ENCODE measurements at places on chromosomes 6 and 20.

GRCh38 chr6:45614488-45615285 lies 237.0 kb upstream of the SUPT3H start:
- no peak for DNase-seq

DNA sequence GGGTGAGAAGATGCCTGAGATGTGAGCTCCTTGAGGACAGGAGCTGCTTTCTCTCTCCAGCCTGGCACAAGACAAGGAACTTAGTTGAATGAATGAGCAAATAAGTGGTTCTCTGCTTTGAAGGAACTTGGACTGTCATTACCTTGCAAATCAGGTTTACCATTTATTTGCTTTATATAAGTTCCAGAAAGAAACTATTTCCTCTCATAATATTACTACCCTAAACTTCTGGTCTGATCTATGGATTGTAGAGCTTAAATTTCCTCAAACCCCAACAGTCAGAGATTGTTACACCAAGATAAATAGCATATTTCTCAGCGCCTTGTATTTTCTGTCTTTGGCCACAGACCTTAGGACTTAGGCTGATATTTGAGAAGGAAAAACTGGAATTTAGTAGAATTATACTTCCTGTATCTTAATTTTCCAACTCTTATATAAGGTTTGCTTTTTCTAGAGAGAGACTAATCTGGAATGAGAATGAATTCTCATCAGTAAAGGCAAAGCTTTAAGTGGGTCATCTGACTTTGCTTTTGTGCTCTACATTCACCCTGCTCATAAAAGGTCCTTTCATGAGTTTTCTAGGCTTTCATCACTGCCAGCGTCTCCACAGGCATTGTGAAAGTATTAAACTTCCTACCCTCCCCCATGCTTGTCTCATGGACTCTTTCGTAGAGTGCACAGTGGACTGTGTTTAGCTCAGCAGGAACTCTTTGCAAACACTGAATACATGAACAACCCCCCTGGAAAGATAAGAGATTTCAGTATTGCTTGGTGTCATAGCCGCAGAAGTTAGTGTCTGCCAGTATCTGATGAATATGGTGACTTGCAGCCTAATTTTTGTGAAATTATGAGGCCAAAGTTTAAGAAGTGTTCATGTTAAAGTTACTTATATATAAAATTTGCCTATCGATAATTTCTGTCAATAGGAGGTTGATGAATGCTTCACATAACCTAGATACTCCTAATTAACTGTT lies 74.0 kb downstream of the PTPRA start:
- DNase-seq: peak; percentile 86

DNA sequence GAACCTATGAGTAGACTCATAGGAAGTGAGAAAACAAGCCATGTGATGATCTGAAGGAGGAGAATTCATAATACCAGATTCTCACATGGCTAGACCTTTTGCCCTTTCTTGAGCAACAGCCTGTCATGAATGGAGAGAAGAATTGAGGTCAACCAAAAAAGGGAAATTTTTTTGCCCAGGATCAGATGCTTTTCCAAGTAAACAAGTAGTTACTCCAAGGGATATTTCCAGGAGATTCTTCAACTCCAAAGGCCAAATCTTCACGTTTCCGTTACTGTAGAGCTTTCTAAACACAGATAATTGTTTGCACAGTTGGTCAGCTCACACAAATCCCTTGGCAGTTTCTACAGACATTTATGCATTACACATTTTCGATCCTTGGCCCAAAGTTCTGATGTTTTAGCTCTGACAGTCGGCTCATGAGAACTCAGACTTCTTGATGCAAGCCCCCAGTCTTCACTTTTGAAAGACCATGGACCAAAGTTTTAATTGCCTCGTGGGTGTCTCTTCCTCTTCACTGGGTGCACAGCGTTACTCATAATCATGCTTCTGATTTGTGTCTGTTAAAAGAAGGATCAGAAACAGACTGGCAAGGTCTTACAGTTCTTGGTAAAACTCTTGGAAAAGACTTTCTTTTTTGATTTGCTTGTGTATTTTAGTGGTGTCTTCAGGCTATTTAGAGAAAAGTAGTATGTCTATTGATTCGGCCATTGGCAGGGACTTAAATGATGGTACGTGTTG lies 115.0 kb downstream of the TSHZ2 start:
- DNase-seq: no peak

DNA sequence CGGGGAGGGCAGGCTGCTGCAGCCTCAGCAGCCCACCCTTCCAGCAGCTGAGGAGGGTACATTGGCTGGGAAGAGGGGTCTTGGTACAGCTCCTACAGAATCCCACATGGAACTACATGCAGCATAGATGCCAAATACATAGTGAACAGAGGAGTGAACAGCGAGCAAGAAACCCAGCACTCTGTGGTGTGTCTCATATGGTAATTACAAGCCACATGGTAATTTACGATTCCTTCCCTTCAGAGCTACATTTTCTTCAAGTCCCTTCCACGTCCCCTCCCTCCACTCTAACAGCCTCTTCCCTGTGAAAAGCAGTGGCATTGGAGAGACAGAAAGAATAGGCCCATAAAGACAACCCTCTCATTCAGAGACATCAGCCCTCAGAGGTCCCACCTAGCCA lies 167.7 kb downstream of the SYNDIG1 start:
- DNase-seq: no peak

- DNase-seq: no peak
Observed at GRCh38 chr6:108610270-108610839, 49.6 kb downstream of the FOXO3 start.

DNA sequence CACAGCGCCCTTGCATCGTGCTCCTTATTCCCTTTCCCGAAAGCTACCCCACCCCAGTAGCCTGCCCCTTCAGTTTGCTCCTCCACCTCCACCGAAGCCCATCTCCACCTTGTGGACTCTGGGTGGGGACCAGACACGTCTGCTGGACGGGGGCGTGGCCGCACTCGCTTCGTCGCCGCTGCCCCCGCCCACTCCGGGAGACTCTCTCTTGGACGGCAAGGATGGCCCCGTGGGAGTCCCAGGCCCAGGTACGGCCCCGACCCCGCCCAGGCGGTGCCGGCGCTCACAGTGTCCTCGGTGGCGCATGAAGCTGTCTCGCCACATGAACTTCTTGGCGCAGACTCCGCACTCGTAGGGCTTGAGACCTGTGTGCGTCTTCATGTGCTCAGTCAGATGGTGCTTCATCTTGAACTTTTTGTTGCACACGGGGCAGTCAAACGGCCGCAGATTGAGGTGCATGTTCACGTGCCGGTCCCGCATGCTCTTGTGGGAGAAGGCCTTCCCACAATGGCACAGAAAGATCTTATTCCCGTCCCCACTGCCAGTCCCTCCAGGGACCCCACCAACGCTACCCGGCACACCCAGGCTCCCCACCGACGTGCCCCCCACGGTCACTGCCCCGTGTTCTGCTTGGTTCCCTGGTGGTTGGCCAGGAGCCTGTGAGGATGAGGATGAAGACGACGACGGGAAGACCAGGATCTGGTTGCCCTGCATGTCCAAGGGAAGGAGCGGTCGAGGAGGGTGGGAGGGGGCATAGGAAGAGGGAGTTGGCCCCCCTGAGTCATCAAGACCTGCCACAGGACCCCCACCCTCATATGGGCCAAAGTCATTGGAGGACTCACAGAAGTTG lies 1.3 kb upstream of the TAPBP start:
- no peak for DNase-seq

GRCh38 chr6:76677017-76677416 lies 604.6 kb upstream of the IMPG1 start:
- DNase-seq: no peak

DNA sequence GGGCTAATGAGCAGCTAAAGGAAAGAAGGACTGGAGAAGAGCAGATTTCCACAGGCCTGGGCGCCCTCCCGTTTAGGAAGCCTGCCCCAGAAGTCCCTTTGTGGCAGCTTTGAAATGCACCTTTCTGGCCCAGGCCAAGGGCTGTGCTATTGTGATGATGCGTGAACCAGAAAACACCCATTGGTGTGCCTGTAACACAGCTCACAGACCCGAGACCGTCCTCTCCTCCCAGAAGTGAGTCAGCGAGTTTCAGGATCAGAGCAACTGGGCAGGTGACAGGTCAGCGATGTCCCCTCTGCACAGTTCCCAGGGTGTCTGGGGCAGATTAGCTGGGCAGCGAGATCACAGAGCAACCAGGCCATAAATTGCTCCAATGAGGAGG lies 71.9 kb upstream of the SULF2 start:
- no peak for DNase-seq

- no peak for DNase-seq
Observed at GRCh38 chr6:39520916-39521315, 198.4 kb upstream of the KCNK16 start.

DNA sequence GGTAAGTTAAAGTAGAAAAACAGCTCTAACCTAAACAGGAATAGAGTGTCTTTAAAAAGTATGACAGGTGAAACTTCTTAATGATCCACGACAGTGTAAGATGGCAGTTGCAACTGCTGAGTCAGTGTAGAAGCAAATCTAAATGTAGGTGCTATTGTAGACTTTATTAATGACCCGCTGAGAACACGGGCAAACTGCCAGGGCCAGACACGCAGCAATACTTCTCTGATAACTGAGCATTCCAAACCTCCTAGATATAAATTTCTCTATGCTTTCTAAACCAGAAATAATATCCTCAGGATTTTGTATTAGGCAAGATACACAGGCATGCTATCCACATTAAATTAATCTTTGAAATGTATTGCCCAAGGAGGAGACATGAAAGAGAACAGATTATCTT lies 1076.4 kb downstream of the HACE1 start:
- DNase-seq: no peak

GRCh38 chr6:162344646-162345010 lies 382.9 kb downstream of the PRKN start:
- DNase-seq: no peak

DNA sequence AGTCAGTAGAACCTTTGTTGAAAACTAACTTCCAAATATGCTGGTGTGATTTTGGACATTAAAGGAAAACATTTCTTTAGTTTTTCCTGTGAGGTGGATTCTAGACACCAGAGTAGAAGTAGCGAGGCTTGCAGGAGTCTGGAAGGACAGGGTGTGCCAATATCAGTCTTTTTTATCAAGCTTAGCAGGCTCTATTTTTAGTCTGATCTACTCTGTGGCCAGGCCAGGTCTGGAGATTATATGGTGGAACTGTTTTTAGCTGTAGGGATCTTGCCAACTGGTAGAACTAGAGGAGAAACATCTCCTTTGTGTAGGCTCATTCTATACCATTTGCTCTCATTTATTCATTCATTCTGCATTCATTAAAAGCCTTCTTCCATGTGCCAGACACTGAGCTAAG lies 42.7 kb downstream of the LRP11 start:
- DNase-seq: no peak

DNA sequence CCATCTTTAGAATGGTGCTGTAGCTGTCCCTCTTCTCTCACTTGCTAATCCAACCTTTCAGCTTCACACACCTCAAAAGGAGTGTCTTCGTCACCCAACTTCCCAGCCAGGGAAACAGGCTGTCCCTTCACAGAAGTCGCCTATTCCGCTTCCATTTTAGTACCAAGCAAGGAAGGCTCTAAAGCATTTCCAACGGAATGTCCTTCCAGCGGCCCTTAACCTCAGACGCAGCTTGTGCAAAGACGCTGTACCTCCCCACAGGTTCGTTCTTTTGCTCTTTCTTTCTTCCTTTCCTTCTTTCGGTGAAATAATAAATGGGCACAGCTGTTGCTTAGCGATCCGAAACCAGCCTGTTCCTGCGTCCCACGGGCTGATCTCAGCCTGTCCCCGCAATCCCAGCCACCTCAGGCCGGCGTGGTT lies 1.5 kb downstream of the PTPRT start:
- DNase-seq: no peak

DNA sequence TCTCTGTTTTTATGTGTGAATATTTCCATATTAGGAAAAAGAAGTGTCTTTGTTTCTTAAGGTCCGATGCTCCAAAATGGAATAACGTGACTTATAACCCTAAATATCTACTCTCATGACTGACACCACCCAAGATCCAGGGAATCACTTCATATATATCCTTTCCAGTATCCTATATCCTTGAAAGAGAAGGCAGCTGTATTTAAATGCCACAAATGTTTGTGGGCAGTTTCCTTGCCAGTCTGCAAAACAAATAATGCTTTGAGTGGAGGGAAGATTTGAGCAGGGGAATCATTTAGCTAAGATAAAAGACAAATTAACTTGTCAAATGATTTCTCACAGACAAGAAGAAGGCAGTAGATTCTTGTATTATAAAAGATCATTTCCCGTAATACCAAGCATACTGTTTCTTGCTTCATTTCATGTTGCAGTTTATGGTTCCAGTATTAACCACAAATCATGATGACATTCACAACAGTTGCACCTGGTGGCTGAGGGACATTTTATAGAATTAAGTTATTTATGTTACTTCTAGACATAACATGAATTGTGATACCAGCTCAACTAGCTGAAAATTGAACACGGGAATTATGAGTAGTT lies 30.0 kb upstream of the FABP7 start:
- DNase-seq: no peak

DNA sequence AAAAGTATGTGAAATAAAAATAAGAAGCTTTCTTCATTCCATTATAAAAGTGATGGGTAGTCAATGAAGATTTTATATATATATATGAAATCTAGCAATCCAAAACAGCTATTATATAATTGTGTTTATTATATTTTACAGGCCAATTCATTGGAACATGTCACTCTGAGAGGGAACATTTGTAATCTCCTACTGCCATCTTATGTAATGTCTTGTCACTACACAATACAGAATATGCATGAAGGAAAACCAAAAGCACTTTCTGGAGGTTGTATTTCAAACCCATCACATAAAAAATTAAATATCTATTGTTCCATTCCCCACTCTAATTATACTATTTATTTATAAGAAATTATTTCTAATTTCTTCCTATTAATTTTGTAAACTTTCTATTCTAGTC lies 31.5 kb upstream of the IRAK1BP1 start:
- DNase-seq: no peak

DNA sequence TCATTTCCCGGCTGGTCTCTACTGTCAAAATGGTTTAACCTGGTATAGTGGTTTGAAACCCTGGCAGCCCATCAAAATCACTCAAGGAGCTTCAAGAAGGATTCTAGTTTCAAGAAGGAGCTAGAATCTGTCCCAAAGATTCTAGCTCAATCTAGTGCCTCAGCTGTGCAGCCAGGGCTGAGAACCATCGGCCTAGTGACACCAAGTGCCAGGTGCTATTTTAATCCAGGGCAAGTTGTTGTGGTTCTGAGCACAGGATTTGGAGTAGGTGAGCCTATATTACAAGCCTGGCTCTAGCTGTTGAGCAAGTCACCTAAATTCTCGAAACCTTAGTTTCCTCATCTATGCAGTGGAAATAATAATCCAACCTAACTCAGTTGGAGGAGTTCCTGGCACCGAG lies 3.7 kb downstream of the MOCS1 start:
- no peak for DNase-seq

- no peak for DNase-seq
Observed at GRCh38 chr6:17002123-17002522, 99.7 kb upstream of the STMND1 start.

Measured in head of caudate nucleus (tissue), 42 donors.